ENCODE measurements at places on chromosomes 7 and 10. TPM values are rescaled to one million over a fixed set of nuclear protein-coding genes. Genes with fewer than 3 reads are reported as not detected.

UCMA gene
- not detected for total RNA-seq

MALRD1 gene
- 0.07 TPM for total RNA-seq

NAMPT gene
- 252 TPM for total RNA-seq

TMEM140 gene
- total RNA-seq: 17.7 TPM

GHRHR gene
- not detected for total RNA-seq

ITPRID1 gene
- total RNA-seq: not detected

RBP3 gene
- not detected for total RNA-seq

GLI3 gene
- 4.1 TPM for total RNA-seq

INSYN2A gene
- total RNA-seq: 0.13 TPM

CPSF4 gene
- total RNA-seq: 24.5 TPM

FAM13C gene
- 5.0 TPM for total RNA-seq

C10orf95 gene
- not detected for total RNA-seq

PSD gene
- 3.7 TPM for total RNA-seq

PPP1R17 gene
- not detected for total RNA-seq

ANKRD1 gene
- 24.2 TPM for total RNA-seq

ELAPOR2 gene
- total RNA-seq: 16.2 TPM

OLAH gene
- 0.26 TPM for total RNA-seq

R3HCC1L gene
- 13.1 TPM for total RNA-seq

PIP gene
- not detected for total RNA-seq

IGFBP1 gene
- 10.2 TPM for total RNA-seq

ERVW-1 gene
- not detected for total RNA-seq

HYAL4 gene
- not detected for total RNA-seq

CADPS2 gene
- total RNA-seq: 18.3 TPM

TRPV6 gene
- total RNA-seq: not detected

APBB1IP gene
- total RNA-seq: 0.26 TPM

ZNF212 gene
- total RNA-seq: 5.3 TPM

TMEM178B gene
- total RNA-seq: 2.3 TPM

TAS2R4 gene
- 1.9 TPM for total RNA-seq

PLXDC2 gene
- total RNA-seq: 12.7 TPM

RNF133 gene
- total RNA-seq: 0.46 TPM

ERLIN1 gene
- 62.3 TPM for total RNA-seq

EPO gene
- not detected for total RNA-seq

PKD2L1 gene
- total RNA-seq: not detected

OGA gene
- total RNA-seq: 86.7 TPM

Measured in smooth muscle cell of the pulmonary artery (primary cell).